Cardiac muscle cell (in vitro differentiated cells and primary cell): ENCODE measurements at places on chromosomes 13 and 19. TPM values are rescaled to one million over a fixed set of nuclear protein-coding genes. Genes with fewer than 3 reads are reported as not detected.

DNA sequence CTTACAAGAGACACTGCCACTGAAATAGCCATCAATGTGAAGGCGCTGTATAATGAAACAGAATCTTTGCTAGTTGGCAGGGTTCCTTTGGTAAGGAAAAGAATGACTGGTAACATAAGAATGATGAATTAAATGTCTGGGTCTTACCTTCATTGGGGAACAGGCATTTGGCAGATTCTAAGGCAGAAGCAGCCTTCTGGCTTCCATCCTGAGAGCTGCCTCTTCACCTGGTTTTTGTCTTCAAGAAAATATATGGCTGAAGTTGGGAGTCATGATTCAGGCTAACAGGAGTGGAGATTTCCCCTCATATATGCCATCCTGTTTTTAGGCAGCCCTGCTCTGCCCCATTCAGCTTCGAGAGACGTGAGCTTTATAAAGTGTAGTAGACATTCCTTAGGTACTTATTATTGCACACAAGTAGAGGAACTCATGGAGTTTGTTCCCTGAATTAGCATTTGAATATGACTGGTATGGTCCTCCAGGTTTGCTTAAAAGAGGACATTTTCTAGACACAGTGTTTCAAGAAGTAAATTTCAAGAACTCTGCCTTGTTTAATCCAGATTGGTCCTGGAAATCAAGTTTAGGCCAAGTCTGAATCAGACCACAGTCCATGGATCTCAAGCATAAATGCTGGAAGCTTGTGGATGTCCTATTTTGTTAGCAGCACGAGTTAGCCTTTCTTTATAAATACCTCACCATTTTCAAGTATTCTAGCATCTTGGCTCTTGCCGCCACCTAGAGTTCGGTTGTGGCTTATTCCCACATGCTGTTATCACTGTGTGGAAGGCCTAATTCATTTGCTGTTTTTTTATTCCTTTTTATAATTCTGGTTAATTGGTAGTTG is 56.2 kb upstream of the AKAP11 start:
- peak; percentile 53 for DNase-seq
- H3K4me3 ChIP-seq: no peak overlapping the region
- no peaks in the 10 kb centered on the region for H3K27me3 ChIP-seq
- no peak overlapping the region for H3K27ac ChIP-seq
- H3K36me3 ChIP-seq: no peaks in the 10 kb centered on the region
- H3K4me1 ChIP-seq: no peaks in the 10 kb centered on the region

DNA sequence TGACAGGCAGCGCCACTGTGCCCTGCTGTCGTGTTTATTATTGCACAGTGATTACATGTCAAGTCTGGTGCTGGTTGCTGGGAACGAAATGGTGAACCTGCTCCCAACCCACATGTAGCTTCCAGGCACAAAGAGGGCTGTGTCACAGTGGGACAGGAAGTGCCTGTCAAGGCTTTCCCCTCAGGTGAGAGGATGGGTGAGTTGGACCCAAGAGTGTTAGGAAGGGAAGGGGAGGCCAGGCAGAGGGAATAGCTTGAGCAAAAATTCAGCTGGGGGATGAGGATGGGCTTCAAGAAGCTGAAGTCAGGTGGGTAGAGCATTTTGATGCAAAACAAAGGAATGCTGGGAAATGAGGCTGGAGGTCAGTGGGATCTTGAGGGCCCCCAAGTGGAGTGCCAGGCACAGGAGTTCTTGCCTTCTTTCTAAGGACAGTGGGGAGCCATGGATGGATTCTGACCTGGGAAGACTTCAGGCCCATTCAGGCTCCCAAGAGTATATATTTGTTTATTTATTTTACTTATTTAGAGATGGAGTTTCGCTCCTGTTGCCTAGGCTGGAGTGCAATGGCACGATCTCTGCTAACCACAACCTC is 8.5 kb upstream of the QTRT1 start:
- H3K27me3 ChIP-seq: no peaks in the 10 kb centered on the region
- no peaks in the 10 kb centered on the region for H3K4me1 ChIP-seq
- DNase-seq: no peak
- H3K4me3 ChIP-seq: no peak overlapping the region
- H3K27ac ChIP-seq: no peak overlapping the region

GRCh38 chr13:77300176-77301037 is 26.5 kb downstream of the MYCBP2 start:
- H3K4me3 ChIP-seq: no peak overlapping the region
- no peaks in the 10 kb centered on the region for H3K4me1 ChIP-seq
- no peaks in the 10 kb centered on the region for H3K27me3 ChIP-seq
- H3K27ac ChIP-seq: no peak overlapping the region

GRCh38 chr13:76293346-76293745 is 592.9 kb downstream of the KCTD12 start:
- H3K27ac ChIP-seq: no peak overlapping the region
- no peaks in the 10 kb centered on the region for H3K36me3 ChIP-seq
- H3K4me1 ChIP-seq: peaks cover 3% of the 10 kb centered on the region
- DNase-seq: no peak
- no peaks in the 10 kb centered on the region for H3K27me3 ChIP-seq

GRCh38 chr19:29947871-29948270 is 5.8 kb downstream of the URI1 start:
- H3K27ac ChIP-seq: no peak overlapping the region
- no peak overlapping the region for H3K4me3 ChIP-seq
- H3K36me3 ChIP-seq: no peaks in the 10 kb centered on the region
- H3K27me3 ChIP-seq: no peaks in the 10 kb centered on the region
- H3K4me1 ChIP-seq: no peaks in the 10 kb centered on the region

DNA sequence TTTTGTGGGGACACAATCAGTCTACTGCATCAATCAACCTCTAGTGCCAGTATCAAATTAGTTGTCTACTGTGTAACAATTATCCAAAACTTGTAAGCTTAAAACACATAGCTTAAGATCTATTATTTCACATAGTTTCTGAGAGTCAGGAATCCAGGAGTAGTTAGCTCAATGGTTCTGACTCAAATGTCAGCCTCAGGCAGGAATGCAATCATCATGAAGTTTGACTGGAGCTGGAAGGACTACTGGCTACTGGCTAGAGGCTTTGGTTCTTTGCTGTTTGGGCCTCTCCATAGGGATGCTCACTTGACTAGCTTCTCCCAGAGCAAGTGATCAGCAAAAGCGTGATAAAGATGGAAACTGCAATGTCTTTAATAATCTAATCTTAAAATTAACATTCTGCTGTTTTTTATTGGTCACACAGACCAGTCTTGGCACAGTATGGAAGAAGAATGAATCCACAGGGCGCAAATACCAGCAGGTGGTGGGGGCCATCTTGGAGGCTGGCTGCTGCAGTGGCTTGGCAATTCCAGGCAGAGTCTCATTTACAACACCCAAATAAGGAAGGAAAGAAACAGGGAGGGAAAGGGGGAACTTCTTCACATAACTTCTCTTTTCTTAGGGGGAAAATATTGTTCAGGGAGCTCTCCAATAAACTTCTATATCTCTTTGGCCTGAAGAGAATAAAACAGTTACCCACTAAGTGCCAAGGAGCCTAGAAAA is 15.7 kb downstream of the CAB39L start:
- DNase-seq: no peak
- H3K4me3 ChIP-seq: no peak overlapping the region
- H3K4me1 ChIP-seq: peaks cover 5% of the 10 kb centered on the region
- peaks cover 7% of the 10 kb centered on the region for H3K36me3 ChIP-seq
- H3K27ac ChIP-seq: no peak overlapping the region

DNA sequence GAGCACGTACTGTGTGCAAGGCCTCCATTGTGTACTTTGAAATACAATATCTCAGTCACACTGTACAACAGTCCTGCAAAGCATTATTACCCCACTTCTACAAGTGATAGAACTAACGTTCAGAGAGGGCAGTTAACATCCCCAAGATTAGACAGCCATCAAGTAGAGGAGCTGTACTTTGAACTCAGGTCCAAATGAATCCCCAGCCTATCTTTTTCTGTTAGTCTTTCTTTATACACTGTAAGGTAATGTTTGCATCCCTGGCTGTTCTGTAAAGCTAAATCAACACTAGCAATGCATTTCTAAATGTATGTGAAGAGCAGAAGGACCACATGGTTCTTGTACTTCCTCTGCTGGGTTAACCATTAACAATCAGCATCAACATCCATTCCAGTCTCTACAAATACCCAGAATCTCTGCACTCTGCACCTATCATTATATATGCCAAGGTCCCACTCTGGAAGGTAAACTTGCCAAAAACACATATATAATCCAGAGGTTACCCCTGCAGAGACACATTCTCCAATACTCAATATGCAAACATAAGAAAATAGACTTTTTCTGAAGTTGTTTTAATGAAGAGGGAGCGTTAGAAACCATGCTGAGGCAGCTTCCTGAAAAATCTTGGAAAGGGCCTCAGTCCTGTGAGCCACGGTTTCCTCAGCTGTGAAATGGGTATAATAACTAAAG is 182.3 kb downstream of the MZT1 start:
- DNase-seq: no peak
- H3K4me1 ChIP-seq: no peaks in the 10 kb centered on the region
- no peak overlapping the region for H3K27ac ChIP-seq
- no peak overlapping the region for H3K4me3 ChIP-seq
- no peaks in the 10 kb centered on the region for H3K27me3 ChIP-seq

GRCh38 chr19:6287269-6287885 is 7.6 kb upstream of the MLLT1 start:
- H3K27ac ChIP-seq: no peak overlapping the region
- DNase-seq: no peak
- H3K27me3 ChIP-seq: no peaks in the 10 kb centered on the region

GRCh38 chr19:49691243-49692146 is 579 bp downstream of the CPT1C start:
- no peaks in the 10 kb centered on the region for H3K36me3 ChIP-seq
- H3K27ac ChIP-seq: peak overlapping the region; percentile 41
- peak overlapping the region; percentile 25 for H3K4me3 ChIP-seq
- H3K27me3 ChIP-seq: no peaks in the 10 kb centered on the region
- peak; percentile 86 for DNase-seq

DNA sequence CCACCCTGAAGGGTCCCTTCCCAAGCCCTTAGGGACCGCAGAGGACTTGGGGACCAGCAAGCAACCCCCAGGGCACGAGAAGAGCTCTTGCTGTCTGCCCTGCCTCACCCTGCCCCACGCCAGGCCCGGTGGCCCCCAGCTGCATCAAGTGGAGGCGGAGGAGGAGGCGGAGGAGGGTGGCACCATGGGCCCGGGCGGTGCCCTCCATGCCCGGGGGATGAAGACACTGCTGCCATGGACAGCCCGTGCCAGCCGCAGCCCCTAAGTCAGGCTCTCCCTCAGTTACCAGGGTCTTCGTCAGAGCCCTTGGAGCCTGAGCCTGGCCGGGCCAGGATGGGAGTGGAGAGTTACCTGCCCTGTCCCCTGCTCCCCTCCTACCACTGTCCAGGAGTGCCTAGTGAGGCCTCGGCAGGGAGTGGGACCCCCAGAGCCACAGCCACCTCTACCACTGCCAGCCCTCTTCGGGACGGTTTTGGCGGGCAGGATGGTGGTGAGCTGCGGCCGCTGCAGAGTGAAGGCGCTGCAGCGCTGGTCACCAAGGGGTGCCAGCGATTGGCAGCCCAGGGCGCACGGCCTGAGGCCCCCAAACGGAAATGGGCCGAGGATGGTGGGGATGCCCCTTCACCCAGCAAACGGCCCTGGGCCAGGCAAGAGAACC is 1.5 kb downstream of the EGLN2 start:
- no peaks in the 10 kb centered on the region for H3K27me3 ChIP-seq
- H3K36me3 ChIP-seq: peaks cover 8% of the 10 kb centered on the region
- DNase-seq: no peak
- H3K4me1 ChIP-seq: peaks cover 42% of the 10 kb centered on the region

GRCh38 chr19:16739546-16739945 is 19.9 kb downstream of the NWD1 start:
- H3K27ac ChIP-seq: no peak overlapping the region
- no peaks in the 10 kb centered on the region for H3K27me3 ChIP-seq
- H3K4me3 ChIP-seq: no peak overlapping the region
- no peaks in the 10 kb centered on the region for H3K4me1 ChIP-seq
- no peaks in the 10 kb centered on the region for H3K36me3 ChIP-seq

- H3K27ac ChIP-seq: no peak overlapping the region
- H3K36me3 ChIP-seq: no peaks in the 10 kb centered on the region
- peaks cover 20% of the 10 kb centered on the region for H3K4me1 ChIP-seq
- no peak overlapping the region for H3K4me3 ChIP-seq
- no peaks in the 10 kb centered on the region for H3K27me3 ChIP-seq
- DNase-seq: no peak
These were observed 191.9 kb upstream of the MIR17HG start for GRCh38 chr13:91155512-91156114.

DNA sequence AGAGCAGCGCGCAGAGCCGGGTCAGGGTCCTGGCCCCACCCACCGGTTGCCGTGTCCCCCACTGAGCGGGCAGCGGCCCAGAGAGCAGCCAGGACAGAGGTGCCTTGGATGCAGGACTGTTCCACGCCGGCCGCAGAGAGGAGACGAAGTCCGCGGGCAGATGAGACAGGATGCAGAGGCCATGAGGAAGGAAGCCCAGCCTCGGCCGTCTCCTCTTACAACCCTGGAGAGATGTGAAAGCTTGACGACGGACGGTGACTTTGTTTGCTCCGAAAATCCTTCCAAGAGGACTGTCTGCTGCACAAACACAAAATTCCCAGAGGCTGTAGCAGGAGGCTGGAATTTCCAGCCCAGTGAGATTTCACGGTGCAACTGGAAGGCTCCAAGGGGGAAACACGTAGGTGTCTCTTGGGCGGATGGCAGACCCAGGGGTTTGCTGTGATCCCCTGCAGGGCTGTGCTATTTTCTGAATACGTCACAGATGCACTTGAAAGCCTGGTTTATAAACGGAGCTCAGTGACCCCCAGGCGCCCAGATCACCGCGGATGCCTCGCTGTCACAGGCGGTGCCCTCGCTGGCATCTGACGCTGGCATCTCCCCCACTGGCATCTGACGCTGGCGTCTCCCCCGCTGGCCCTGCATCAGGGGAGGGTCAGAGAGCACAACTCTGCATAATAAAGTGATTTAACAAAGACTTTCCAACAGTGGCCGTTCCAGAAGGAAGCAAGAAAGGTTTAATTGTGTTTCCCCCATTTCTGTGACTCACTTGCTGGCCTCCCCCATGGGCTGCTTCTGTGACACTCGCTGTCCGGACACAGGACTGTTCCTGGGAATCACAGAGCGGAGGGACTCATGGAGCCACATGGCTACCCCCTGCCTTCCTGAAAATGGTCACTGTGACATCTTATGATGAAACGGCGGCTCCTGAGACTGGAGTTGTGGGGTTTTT is 62.0 kb upstream of the C13orf46 start:
- no peaks in the 10 kb centered on the region for H3K27me3 ChIP-seq
- no peaks in the 10 kb centered on the region for H3K4me1 ChIP-seq
- H3K36me3 ChIP-seq: no peaks in the 10 kb centered on the region
- peak; percentile 26 for DNase-seq
- H3K27ac ChIP-seq: no peak overlapping the region
- H3K4me3 ChIP-seq: no peak overlapping the region

DNA sequence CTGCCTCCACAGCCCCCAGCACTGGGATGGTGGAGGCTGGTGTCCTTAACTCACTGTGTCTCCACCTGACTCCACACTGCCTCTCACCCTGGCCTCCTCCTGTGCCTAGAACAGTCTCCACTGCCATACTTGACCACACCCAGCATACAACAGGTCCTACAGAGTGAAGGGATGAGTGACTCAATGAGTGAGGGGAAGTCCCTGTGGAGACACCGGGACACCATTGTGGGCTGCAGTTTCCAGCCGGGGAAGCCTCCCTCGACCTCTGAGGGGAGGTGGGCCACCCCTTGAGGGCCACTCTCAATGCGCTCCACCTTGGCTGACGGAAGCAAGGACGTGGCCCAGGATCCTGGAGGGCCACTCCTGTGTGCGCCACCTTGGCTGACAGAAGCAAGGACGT is 2.8 kb upstream of the ZNF135 start:
- DNase-seq: no peak
- no peaks in the 10 kb centered on the region for H3K27me3 ChIP-seq
- no peaks in the 10 kb centered on the region for H3K36me3 ChIP-seq
- H3K4me1 ChIP-seq: peaks cover 5% of the 10 kb centered on the region
- H3K4me3 ChIP-seq: no peak overlapping the region

The PSG6 gene
- not detected in 2 replicates for total RNA-seq

The ADAMTS10 gene
- total RNA-seq: 49.3 and 93.9 TPM in 2 replicates

The MYO16 gene
- total RNA-seq: 0.15 and 0.18 TPM in 2 replicates

The MIA gene
- not detected in 2 replicates for total RNA-seq

The CGB5 gene
- total RNA-seq: not detected in 2 replicates

The CEACAM4 gene
- not detected in 2 replicates for total RNA-seq

The IL11 gene
- total RNA-seq: 0.12 and 0.49 TPM in 2 replicates
